ENCODE measurements at places on chromosomes 7 and 10.

GRCh38 chr10:34884272-34884952 is 69.3 kb upstream of the PARD3 start:
- no peak for DNase-seq

DNA sequence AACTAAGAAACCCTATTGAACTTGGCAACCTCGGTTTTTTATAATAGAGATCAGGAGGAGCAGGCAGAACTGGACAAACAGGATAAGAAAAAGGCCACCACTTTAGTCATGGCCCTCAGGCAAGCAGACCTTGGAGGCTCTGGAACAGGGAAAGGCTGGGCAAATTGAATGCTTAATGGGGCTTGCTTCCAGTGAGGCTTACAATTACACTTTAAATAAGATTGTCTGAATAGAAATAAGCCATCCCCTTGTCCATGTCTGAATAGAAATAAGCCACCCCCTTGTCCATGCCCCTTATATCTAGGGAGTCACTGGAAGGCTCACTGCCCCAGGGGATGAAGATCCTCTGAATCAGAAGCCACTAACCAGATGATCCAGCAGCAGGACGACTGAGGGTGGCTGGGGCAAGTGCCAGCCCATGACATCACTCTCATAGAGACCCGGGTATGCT is 40.6 kb downstream of the AKR1B15 start:
- no peak for DNase-seq

- DNase-seq = no peak
Measured at GRCh38 chr7:28329661-28330363, 82.5 kb upstream of the CREB5 start.

GRCh38 chr7:130909881-130910672 is 176.1 kb upstream of the KLF14 start:
- no peak for DNase-seq

Data from stimulated activated CD4-positive, alpha-beta T cell treated with anti-CD3 and anti-CD28 coated beads, TNF-alpha, amount 100 ng/mL, for 48 hours (primary cell).